ENCODE measurements at places on chromosomes 13 and 19.
A peak's percentile ranks its signal among the peaks of the same experiment; 100 is the strongest.

DNA sequence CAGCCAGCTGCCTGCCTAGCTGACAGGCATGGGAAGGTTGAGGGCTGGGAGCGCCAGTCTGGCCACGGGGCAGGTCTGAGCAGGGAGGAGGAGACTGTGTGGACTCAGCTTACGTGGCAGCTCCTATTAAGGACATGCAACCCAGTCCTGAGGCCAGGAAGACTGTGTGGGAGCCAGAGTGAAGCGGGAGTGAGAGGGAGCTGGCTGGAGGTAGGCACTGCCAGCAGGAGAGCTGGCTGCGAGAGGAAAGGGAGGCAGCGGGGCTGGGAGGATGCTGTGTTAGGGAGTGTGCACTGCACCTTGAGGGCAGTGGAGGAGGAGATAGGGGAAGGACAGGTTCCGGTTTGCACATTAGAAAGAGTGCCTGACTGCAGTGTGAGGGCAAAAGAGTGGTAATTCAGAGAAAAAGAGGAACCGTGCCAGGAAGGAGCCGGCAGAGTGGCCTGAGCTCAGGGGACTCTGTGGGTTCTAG is 99.2 kb downstream of the SLC7A1 start:
- DNase-seq = no peak

- DNase-seq = peak; percentile 20
Measured at GRCh38 chr13:24997367-24997967, 98.5 kb upstream of the PABPC3 start.

GRCh38 chr13:51270623-51271415 is 48.6 kb downstream of the FAM124A start:
- DNase-seq = no peak

- DNase-seq = no peak
Measured at GRCh38 chr19:32866564-32867265, 2.9 kb downstream of the SLC7A9 start.

DNA sequence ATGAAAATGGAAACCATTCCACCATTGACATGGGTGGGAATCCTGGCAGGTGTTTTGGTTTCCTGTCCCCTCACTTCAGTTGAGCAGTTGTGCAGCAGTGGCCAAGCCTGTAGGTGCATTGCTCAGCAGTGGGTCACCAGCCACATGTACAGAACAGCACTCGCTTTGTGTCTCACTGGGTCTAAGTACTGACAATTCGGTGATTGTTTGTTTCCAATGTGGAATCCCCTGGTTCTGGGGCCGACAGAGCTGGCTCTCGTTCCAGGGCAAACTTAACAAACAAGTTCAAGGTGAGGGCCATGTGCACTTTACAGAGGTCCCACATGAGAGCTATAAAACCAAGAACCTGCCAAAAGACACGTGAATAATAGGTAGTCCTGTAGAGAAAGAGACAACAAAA is 54.1 kb upstream of the SPATA13 start:
- no peak for DNase-seq

DNA sequence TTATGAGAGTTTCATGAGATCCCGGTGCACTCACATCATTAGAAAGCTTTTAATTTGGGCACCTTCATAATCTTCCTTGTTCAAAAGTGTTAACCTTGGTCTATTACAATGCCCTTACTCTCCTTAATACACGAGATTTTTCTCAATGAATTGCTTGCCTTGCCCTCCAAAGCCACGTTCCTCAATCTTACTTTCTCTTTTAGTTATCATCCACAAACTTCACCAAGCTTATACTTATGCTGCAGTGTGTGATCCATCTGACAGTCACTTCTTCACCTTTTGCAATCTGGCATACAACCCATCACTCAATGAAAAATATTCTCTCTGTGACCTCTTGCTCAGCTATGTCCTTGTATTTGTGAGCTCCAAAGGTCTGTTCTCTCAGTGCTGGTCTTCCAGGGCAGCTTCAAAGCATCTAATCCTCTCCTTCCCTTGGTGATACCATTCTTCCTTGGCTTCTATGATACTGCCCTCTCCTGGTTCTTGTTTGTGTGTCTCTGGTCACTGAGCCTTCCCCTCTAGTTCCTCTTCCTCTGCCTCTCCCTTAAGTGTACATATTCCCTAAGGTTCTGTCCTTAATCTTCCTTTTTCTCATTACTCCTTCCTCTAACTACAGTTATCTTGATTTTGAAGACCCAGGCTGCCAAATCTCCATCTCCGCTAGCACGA is 202.2 kb upstream of the STARD13 start:
- DNase-seq = no peak

- peak; percentile 42 for DNase-seq
Measured at GRCh38 chr19:48713041-48713863, 6.3 kb downstream of the MAMSTR start.

GRCh38 chr19:1845125-1845515 is 3.2 kb downstream of the REXO1 start:
- DNase-seq = no peak

DNA sequence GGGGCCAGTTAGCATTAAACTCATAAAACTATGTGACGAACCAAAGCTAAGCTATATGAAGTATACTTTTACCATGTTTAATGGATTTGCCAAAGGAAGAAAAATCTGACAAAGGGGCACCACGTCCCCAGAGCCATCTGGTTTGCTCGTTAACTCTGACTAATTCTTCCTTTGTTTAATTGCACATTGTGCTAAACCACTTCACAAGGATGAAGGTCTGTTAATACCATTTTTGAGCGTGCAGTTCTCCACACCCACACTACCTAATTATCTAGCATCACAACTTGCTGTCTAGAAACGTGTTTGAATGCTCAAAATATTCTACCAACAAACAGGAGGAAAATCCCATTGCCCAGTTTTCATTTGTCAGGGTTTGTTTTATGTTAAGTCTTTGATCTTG is 74.8 kb downstream of the COL4A1 start:
- no peak for DNase-seq

GRCh38 chr13:34346626-34347025 is 528.7 kb downstream of the RFC3 start:
- no peak for DNase-seq

GRCh38 chr13:100344544-100344943 is 244.0 kb downstream of the GGACT start:
- DNase-seq = no peak

DNA sequence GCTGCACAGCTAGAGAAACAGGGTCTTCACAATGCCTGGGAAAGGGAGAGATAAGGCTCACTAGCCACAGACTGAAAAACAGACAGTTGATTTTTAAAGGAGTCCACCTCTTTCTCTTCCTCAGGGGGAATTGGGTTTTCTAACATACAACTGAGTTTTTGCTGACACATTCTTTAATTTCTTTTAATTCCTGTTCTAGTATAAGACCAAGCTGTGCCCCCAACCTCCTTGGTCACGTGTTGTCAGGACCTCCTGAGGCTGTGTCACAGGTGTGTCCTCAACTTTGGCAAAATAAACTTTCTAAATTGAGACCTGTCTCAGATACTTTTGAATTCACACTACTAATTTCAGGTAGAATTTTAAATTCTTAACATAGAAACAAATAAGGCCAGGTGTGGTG is 12.1 kb upstream of the ZNF492 start:
- no peak for DNase-seq

- no peak for DNase-seq
Measured at GRCh38 chr13:89029062-89029461, 1357.9 kb downstream of the SLITRK5 start.

DNA sequence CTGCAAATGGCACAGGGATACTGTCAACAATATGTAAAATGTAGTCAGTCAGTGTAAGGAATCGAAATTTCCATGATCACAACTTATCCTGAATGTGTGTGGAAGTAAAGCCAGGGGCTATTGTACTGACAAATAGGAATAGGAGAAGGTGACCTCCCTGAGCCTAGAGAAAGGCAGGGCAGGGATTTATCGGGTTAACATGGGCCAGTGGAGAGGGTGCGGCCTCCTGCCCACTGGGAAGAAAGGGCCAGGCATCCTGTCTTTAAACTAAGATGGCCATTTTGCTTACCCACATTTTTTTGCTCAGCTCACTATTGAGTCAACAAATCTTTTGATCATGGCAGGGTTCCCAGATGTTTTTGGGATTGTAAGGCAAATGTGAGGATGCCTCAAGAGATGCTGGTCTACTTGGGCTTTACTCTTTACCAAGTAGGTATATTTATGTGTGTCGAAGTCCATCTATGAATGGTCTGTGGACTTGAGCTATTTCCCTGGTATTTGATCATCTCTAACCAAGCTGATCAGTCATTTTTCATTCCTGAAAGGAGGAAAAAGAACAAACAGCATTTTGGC is 116.6 kb upstream of the RNF113B start:
- DNase-seq = peak; percentile 65

DNA sequence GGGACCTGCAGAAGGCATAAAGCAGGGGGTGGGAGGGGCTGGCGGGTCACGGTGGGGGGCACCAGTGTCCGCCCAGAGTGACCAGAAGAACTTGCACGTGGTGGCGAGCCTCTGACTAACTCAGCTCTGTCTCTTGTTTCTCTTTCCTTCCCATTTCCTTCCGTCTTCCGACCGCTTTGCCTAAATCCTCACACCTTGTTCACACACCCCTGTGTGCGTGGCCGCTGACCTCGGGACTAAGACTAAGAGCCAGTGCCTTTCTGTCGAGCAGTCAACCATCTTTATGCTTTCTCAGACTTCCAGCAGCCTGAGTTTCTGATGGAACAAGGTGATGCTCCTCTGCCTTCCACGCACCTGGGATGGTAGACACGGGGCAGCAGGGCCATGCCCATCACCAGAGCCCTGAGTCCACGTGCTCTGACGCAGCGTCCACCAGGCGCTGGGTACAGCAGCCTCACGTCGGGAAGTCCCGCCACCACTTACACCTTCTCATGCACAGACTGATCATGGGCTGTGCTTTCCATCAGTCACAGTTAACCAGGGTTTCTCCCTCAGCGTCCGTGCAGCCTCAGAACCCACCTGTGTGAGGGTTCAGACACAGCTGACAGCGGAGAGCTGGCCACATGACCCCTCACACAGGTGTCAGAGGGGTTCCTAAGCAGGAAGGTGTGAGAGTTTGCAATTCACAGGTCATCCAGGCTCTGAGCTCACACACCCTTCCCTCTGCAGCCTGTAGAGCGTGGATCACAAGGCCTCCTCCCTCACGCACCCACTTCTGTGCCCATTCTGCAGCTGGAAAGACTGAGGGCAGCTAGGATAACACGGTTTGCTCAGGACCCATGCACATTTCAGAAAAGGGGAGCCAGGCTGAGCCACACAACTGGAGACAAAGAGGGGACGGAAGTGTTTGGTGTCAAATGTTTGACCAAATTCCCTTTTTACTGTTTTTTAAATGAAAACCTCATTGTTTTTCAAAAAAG is 90.7 kb upstream of the MCF2L start:
- no peak for DNase-seq

- no peak for DNase-seq
Measured at GRCh38 chr19:4376991-4377781, 23.2 kb downstream of the SH3GL1 start.

- no peak for DNase-seq
Measured at GRCh38 chr19:23913931-23914330, 755 bp upstream of the ZNF726 start.

GRCh38 chr13:20544201-20544923 is 18.7 kb upstream of the CRYL1 start:
- no peak for DNase-seq

- DNase-seq = no peak
Measured at GRCh38 chr13:102700088-102701031, 5.5 kb upstream of the METTL21C start.

GRCh38 chr19:7004313-7004931 is 16.8 kb downstream of the MBD3L2B start:
- peak; percentile 24 for DNase-seq

DNA sequence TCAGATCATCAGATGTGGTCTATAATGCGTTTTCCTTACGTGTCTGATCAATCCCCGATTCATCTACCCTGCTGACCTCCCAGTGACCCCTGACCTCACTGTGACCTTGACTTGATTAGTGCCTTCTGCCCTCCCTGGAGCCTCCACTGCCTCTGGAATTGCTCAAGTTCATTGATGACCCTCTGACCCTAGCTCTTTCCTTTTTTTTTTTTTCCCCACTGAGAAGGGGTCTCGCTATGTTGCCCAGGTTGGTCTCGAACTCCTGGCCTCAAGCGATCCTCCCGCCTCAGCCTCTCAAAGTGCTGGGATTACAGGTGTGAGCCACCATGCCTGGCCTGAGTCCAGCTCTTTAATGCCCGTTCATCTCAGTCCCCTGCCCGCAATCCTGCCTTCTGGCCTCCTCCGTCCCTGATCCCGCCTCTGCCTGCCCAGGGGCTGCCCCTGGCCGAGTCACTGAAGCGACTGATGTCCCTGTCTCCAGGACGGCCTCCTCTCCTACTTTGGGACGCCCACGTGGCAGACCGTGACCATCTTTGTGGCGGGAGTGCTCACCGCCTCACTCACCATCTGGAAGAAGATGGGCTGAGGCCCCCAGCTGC is 4.0 kb upstream of the FTL start:
- peak; percentile 63 for DNase-seq

DNA sequence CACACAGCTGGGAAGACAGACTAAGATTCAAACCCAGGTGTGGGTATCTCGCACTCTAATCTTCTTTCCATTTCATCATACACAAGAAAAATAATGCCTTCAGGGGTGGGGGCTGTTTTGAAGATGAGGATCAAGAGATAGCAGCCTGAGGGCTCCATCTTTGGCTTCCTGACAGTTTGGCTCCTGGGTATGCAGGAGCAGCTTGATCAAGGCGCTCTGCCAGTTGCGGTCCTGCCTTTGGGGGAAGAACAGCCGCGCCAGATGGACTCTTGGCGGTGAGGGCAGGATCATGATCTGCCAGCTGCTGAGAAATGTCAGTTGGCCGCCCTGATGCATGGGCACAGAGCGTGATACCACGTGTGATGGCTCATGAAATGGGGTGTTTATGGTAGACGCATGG is 119.1 kb downstream of the IER2 start:
- no peak for DNase-seq

- DNase-seq = no peak
Measured at GRCh38 chr19:45395821-45396617, 8.8 kb downstream of the PPP1R13L start.

Measured in Caki2 (cell line).